ENCODE measurements at places on chromosomes 2 and 18.

GRCh38 chr18:41096504-41096903 is 858.5 kb upstream of the PIK3C3 start:
- no peak for DNase-seq

- no peak for DNase-seq
These were observed 150.2 kb downstream of the LRRTM1 start for GRCh38 chr2:80154231-80154915.

DNA sequence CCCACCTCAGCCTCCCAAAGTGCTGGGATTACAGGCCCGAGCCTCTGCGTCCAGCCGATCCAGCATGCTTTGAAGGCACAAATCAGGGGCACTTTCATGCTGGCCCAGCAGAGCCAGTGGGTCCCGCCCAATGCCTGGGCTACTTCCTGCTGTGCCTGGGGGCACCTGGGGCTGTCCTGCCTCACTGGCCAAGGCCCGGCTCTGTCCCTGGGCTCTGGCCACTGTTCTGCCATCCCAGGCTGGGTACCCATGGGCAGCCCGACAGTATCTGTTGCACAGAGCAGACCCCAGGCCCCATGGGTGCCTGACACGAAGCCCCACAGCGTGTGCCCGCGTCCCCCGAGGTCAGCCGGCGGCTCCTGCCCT is 6.8 kb upstream of the GAL3ST2 start:
- DNase-seq: no peak

DNA sequence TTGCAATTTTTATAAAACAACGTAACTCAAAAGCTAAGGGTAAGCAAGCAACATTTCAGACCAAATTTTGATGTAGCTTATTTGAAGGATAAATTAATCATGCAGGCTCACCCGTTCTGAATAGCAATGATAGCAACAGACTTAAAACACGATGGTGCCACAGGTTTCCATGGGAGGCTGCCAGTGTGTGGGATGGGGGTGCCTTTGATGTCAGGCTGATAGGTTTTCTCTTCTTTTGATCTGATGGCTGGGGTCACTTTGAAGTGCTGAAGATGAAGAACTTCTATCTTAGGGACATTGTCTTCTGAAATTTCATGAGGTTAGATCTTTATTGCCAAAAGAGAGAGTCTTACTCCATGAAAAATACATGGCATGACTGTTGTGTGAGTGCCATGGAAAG is 206.8 kb downstream of the LPIN1 start:
- no peak for DNase-seq

DNA sequence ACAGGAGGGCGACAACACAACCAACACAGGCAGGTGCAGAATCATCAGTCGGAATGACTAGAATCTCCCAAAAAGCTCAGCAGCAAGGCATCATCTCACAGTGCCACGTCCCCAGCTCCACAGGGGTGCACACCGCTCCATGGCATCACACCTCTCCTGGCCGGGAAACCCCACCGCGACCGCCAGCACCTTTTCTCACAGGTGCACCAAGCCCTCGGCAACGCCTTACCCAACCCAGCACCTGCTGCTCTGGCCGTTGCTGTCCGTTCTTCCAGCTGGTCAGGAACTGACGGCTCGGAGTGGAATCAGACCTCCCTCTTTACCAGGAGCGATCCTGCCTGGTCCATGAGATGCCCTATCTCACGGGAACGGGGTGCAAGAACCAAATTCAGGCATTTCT is 61.3 kb downstream of the ZNF516 start:
- DNase-seq: no peak

DNA sequence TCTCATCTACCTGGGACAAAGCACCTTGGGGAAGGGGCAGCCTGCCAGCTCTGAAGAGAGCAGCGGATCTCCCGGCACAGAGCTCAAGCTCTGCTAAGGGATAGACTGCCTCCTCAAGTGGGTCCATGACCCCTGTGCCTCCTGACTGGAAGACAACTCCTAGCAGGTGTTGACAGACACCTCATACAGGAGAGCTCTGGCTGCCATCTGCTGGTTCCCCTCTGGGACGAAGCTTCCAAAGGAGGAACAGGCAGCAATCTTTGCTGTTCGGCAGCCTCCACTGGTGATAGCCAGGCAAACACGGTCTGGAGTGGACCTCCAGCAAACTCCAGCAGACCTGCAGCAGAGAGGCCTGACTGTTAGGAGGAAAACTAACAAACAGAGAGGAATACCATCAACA is 549.9 kb upstream of the LRATD1 start:
- DNase-seq: no peak

DNA sequence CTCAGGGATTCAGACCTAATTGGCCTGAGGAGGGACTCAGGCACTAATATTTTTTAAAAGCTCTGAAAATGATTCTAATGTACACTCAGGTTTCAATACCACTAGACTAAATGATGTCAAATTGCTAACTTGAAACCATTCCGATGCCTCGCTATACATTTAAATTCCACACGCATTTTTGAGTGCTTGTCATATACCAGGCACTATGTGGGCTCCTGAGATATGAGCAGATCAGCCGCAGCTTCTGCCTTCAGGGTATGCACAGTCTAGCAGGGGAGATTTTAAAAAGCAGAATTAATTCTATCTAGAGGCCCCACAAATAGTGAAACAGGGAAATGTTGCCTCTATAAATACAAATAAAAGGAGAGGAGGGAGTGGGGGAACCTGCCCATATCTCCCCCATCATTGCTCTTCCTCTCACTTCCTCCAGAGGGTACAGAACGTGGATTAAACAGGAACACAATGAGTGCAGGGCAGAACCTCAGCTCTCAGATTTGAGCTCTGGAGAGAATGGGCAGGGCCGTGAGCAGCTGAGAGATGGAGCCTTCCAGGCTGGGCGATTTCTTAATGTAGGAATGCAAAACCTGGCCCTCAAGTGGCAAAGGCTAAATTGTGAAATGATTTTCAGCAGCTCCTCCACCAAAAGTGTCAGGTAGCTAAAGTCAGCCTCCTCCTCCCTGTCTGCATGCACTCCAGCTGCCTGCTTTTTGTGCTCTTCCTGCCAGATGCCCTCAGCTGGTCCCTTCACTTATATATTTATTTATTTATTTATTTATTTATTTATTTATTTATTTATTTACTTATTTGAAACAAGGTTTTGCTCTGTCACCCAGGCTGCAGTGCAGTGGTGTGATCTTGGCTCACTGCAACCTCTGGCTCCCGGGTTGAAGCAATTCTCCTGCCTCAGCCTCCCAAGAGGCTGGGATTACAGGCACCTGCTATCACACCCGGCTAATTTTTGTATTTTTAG is 24.6 kb upstream of the LBH start:
- no peak for DNase-seq

DNA sequence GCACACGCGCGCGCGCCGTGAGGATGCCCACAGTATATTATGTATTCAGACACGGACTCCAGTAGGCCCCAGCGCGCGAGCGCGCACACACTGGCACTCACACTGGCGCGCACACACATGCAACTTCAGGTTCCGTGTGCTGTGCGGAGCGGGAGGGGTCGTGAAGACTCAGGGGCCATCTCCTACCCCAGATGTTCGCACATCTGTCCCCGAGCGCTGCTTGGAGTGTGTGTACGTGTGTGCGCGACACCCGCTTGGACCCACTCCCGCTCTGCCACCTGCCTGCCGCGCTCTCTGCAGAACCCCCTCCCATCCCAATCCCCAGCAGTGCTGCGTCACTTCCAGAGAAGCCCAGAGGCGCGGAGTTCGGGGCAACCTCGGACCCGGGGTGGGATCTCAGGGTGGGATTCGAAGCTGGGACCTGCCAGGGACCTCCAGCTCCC is 2.6 kb downstream of the NRP2 start:
- DNase-seq: no peak

DNA sequence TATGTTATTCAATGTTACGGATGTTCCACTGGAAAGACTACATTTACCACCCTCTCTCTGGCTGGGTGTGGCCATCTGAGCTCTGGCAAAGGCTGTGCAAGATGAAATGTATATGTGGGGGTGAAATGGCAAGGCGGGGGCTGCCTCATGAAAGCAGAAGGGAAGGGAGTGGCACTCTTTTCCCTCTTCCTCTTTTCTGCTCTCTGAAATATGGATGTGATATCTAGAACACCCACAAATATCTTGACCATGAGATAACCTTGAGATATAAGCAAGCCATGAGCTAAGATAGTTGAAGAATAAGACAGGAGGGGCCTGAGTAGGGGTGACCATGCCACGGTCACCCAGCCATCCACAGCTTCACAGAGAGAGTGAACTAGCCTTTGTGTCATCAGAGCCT is 367.8 kb upstream of the ID2 start:
- no peak for DNase-seq

DNA sequence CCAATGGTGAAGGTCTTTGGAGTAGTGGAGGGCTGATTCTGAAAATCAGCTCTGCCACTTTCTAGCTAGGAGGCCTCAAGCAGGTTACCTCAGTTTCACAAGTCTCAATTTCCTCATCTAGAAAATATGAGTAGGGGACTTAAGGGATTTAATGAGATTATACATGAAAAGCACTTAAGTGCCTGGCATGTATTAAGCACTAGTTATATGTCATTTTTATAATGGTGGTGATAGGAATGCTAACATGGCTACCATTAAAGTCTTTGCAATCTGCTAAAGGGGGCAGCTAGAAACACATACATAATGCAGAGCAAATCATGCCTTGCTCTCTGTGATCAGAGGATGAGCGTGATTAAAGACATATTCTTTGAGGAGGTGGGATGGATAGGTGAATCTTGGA is 640.9 kb upstream of the ZEB2 start:
- no peak for DNase-seq

GRCh38 chr2:147385600-147385999 is 459.2 kb upstream of the ACVR2A start:
- DNase-seq: no peak

DNA sequence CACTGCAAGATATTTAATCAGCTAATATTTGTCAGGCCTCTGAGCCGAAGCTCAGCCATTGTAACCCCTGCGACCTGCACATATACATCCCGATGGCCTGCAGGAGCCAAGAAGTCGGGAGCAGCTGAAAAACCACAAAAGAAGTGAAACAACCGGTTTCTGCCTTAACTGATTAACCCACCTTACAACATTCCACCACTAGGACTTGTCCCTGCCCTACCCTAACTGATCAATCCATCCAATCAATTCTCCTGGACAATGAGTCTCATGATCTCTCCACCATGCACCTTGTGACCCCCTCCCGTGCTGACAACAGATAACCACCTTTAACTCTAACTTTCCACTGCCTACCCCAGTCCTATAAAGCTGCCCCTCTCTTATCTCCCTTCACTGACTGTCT is 945.4 kb upstream of the GYPC start:
- no peak for DNase-seq

DNA sequence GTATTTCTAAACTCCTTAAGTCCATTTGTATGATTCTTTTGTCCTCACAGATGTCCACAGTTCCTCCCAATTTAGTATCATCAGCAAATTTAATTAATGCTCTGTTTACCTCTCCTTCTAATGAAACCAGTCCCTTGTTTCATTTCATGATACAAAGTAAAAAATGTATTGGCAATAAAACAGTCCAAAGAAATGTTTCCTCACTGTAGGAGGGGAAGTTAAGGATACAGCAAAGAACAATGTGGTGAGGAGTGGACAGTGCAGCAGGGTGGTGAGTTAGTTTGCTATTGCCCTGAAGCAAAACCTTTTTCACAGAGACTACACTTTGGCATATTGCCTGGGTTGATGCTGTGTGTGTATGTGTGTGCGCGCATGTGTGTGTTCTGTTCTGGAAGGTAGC is 401.5 kb downstream of the ARHGAP15 start:
- DNase-seq: no peak

- DNase-seq: no peak
These were observed 60.2 kb upstream of the FAM117B start for GRCh38 chr2:202574541-202574940.

- no peak for DNase-seq
These were observed 53.1 kb downstream of the RAMP1 start for GRCh38 chr2:237912271-237913192.

GRCh38 chr2:12232876-12233275 is 483.9 kb upstream of the TRIB2 start:
- no peak for DNase-seq

GRCh38 chr2:181570833-181571661 is 85.9 kb downstream of the CERKL start:
- DNase-seq: no peak

DNA sequence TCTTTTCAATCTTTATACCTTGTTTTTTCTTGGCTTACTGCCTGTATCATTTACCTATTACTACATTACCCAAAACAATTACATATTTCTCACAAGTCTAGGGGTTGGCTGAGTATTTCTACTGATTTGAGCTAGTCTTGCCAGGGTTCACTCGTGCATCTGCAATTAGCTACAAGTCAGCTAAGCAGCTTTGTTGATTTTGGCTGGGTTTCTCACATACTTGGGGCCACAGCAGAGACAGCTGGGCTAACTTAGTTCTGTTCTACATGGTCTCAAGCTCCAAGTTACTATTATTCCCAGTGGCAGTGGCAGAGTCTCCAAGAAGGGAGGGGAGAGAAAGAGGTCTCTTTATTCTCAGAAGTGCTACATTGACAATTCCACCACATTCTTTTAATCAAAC is 54.7 kb upstream of the SP5 start:
- no peak for DNase-seq

GRCh38 chr2:21183726-21184125 is 60.0 kb downstream of the TDRD15 start:
- DNase-seq: no peak

GRCh38 chr18:54163453-54163852 is 61.0 kb downstream of the MBD2 start:
- no peak for DNase-seq

GRCh38 chr2:98532756-98533155 is 75.6 kb downstream of the COA5 start:
- DNase-seq: no peak

GRCh38 chr2:112936927-112937232 is 25.9 kb downstream of the IL37 start:
- no peak for DNase-seq

GRCh38 chr18:10230072-10230471 is 224.4 kb upstream of the APCDD1 start:
- no peak for DNase-seq

DNA sequence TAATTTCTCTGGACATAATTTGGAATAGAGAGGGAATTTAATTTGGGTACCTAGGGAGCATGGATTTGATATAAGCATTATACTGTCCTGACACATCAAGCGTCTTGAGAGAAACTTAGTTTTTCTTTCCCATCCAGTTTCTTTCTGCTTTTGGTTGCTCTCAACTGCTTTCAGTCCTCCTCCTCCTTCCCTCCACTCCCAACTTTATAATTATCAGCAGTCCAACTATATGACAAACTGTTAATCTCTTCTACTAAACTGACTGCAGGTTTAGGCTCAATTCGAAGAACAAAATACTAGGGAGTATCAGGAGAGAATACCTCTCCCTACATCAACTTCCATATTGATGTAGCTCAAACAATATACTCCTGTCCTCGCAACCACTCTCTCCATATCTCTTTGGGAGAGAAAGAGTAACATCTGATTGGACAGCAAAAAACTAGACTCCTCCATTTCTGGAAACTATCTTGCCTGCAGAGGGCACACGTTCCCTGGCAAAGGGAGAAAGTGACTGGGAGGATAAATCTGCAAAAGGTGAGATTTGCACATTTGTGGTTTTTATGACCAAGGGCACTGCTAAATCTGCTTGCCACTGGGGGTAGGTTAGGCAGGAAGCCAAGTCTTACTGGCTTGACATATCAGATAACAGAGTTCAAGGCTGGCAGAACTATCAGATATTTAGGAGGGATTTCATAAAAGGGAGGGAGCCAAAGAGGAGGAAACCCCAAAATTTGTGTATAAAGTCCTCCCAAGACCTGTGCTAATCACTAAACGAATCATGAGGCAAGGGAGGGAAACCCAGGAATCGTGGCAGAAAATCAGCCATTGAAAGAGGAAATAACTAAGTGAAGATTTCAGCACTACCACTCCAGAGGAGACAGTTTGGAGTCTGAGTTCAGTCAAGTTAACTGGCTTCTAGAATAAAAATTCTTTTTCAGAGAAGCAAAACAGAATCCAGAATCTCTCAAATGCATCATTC is 40.0 kb downstream of the ICA1L start:
- no peak for DNase-seq

Data from activated CD4-positive, alpha-beta T cell treated with anti-CD3 and anti-CD28 coated beads, Interleukin-2, amount 50 U/mL, for 24 hours (primary cell).